T follicular helper cell (primary cell): ENCODE measurements at places on chromosomes 13 and 19.

- no peak for DNase-seq
Measured at GRCh38 chr13:38518328-38518727, 168.5 kb upstream of the FREM2 start.

DNA sequence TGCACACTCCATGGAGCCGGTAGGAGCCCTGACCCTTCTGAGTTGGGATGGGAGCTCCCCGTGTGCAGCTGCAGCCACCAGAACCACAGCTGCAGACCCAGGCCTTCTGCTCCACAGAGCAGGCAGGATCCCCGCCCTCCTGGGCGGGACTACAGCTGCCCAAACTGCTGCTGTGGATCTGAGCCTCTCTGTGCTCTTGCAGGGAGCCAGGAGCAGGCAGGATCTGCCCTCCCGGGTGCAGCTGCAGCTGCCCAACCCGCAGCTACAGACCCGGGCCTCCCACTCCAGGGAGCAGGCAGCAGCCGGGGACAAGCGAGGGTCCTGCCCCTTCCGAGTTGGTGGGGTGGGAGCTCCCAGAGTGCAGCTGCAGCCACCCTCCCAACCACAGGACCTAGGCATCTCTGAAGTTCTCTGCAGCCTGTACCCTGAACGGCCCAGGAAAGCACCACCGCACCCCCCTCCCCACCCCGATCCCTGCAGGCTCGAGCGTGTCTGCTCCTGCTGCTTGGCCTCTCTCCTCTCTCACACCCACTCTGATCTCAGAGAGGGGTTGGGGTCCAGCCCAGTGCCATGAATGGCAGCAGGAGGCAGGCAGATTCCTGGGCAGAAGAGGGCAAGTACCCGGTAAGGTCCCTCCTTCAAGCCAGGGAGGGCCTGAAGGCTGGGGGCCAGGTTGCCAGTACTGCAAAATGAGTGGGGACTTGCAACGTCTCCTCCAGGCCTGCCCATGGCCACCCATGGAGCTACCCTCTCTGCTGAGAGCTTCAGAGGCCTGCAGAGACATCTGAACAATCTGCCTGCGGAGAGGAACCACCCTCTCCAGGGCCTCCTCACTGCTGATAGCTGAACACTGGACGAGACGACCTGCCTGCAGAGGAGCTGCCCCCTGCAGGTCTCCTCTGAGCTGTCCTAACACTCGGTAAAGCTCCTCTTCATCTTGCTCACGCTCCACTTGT lies 16.4 kb upstream of the EMP3 start:
- DNase-seq: no peak

GRCh38 chr13:71979616-71980015 lies 112.6 kb upstream of the DACH1 start:
- no peak for DNase-seq

DNA sequence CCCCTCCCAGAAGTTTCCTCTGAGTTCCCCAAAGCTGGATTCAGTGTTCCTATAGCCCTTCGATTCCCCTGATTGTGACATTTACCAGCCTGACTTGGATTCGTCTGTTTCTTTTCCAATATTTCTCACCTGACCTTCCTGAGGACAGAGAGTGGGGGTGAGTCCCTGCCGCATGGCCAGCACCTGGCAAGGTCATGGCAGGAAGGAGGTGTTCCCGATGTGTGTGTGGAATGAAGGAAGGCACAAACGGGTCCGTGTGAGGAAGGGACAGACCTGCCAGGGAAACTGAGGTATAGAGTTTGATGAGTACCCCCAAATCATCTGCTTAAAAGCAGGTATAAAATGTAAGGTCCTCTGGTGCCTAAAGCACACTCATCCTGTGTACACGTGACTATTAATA lies 3.3 kb downstream of the COL4A1 start:
- DNase-seq: no peak

DNA sequence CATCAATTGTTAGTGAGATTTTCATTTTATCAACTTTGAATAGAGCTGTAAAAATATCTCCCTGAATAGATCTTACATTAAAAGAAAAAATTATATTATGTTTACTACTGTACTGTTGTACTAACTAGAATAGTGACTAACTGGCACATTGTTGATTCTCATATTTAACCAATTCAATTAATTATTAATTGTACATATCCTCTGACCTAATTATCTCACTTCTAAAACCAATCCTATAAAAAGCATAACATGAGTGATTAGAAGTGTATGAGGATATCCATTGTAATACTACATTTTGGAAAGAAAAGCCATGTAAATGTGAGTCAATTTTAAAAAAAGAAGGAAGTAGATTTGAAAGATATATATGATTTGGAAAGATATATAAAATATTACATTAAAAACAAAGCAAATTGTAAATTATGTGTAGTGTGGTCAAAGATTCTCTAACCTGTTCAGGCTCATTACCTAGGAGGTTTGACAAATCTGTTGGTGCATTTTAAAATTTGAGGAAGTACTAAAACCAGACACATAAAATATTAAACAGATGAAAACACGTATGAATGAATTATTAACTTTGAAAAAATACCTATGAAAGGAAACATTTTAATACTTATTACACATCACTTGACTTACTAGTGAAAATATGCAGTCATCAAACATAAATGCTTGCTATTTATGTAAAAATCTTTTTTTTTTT lies 829.8 kb upstream of the SLC10A2 start:
- DNase-seq: no peak

- DNase-seq: no peak
Measured at GRCh38 chr19:17249887-17250548, 4.3 kb upstream of the NR2F6 start.

- no peak for DNase-seq
Measured at GRCh38 chr13:27193496-27193895, 21.9 kb upstream of the USP12 start.

DNA sequence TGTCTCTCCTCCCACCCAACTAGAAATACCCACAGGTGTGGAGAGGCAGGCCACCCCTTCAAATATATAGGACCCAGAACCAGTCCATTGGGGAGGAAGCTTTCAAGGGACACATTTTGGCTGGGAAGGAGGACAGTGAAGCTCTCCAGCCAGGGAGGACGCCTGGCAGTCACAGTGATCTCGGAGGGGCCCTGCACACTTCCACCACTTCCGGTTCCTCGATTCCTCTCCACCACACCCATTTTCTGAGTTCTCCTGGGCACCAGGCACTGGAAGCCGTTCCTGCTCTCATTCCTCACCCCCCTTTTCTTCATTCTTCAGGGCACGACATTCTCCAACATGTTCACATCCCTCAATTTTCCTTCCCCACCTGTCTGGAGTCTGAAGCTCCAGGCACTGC lies 30.4 kb upstream of the CEACAM21 start:
- DNase-seq: no peak

GRCh38 chr13:86066611-86067365 lies 267.6 kb upstream of the SLITRK6 start:
- no peak for DNase-seq
